ENCODE measurements at places on chromosomes 5 and 9. TPM values are rescaled to one million over a fixed set of nuclear protein-coding genes. Genes with fewer than 3 reads are reported as not detected.

Gene PCDHGB2
- 0.77 TPM for total RNA-seq

Gene ACTBL2
- total RNA-seq, result not detected

Gene CARTPT
- total RNA-seq, result not detected

Gene HTR1A
- total RNA-seq, result not detected

Gene HK3
- total RNA-seq, result not detected

Gene PCDHB4
- total RNA-seq, result 0.94 TPM

Gene TIGD6
- total RNA-seq, result 5.5 TPM

Gene SHISAL2B
- total RNA-seq, result not detected

Gene DRD1
- not detected for total RNA-seq

Gene GDA
- total RNA-seq, result not detected

Gene MCC
- total RNA-seq, result 19.4 TPM

Gene ARHGEF39
- total RNA-seq, result 1.5 TPM

Gene C5orf24
- 30.3 TPM for total RNA-seq

Gene F2RL1
- 12.6 TPM for total RNA-seq

Gene DCTN4
- 35.8 TPM for total RNA-seq

Gene ACOT12
- total RNA-seq, result not detected

Gene SPAAR
- 1.3 TPM for total RNA-seq

Gene HSPA9
- 201 TPM for total RNA-seq

Gene FBXL7
- total RNA-seq, result 17.2 TPM

Gene HRH2
- total RNA-seq, result 1.6 TPM

Gene TMEM215
- total RNA-seq, result not detected

Gene IL9
- total RNA-seq, result not detected

Gene TLX3
- not detected for total RNA-seq

Gene TAF11L10
- total RNA-seq, result not detected

Gene DEPDC1B
- total RNA-seq, result 2.2 TPM

Gene FAM200C
- 4.0 TPM for total RNA-seq

Gene PCDHA6
- 0.17 TPM for total RNA-seq

Gene N4BP3
- total RNA-seq, result under 0.01 TPM

Gene FOXD4L5
- total RNA-seq, result 0.94 TPM

Gene NOXA1
- 0.23 TPM for total RNA-seq

Gene FGF1
- 2.0 TPM for total RNA-seq

Gene GMCL2
- total RNA-seq, result not detected

Gene PIP5K1B
- not detected for total RNA-seq

Gene EDIL3
- total RNA-seq, result 73.9 TPM

Gene SH2D3C
- 0.23 TPM for total RNA-seq

Gene GFM2
- total RNA-seq, result 21.1 TPM

Gene SPATA31A3
- total RNA-seq, result not detected

Gene OGN
- total RNA-seq, result 78.1 TPM

Gene IFNA21
- not detected for total RNA-seq

Gene OR1J2
- not detected for total RNA-seq

Gene FRMD3
- 2.2 TPM for total RNA-seq

Gene MEGF10
- 4.1 TPM for total RNA-seq

Gene BNC2
- 19.5 TPM for total RNA-seq

Gene ABLIM3
- 28.5 TPM for total RNA-seq

Gene CAAP1
- 13.7 TPM for total RNA-seq

Gene CCDC192
- 2.0 TPM for total RNA-seq

Gene SLC36A3
- not detected for total RNA-seq

Gene PCAT7
- total RNA-seq, result under 0.01 TPM

Gene C9orf50
- not detected for total RNA-seq

Gene FOXD4L3
- not detected for total RNA-seq

Gene ELOVL7
- total RNA-seq, result not detected

Gene PRR16
- 18.0 TPM for total RNA-seq

Gene PTGS1
- total RNA-seq, result 110 TPM

Gene CDC20B
- not detected for total RNA-seq

Gene SNX30
- total RNA-seq, result 10.3 TPM

Gene ECM2
- 11.4 TPM for total RNA-seq

Gene GARIN3
- total RNA-seq, result not detected

Gene ARHGEF37
- total RNA-seq, result 3.2 TPM

Gene TRIP13
- total RNA-seq, result 2.0 TPM

Gene SMIM33
- total RNA-seq, result not detected
